ENCODE measurements at places on chromosomes 1 and 21.
A peak's percentile ranks its signal among the peaks of the same experiment; 100 is the strongest.

GRCh38 chr1:117821774-117822482 is 107.5 kb downstream of the GDAP2 start:
- DNase-seq: no peak

GRCh38 chr1:9289711-9290485 is 2.8 kb upstream of the SPSB1 start:
- DNase-seq: peak; percentile 9

DNA sequence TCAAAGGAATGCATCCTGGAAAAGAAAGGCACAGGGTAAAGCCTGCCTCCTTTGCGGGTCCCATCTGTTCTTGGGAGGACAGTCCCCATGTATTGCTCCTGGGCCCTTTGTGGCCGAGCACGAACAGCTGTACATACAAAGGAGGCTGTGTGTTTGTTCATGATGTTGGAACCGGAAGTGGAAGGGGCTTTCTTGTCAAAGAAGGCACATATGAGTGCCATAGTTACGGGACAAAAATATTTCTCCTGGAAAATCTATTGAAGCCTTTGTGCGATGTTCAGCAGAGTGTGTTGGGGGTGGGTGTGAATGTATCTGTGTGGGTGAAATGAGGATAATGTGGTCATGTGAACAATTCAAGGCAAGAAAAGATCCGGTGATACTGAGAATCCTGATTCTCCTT is 297.6 kb downstream of the DISC1 start:
- no peak for DNase-seq

DNA sequence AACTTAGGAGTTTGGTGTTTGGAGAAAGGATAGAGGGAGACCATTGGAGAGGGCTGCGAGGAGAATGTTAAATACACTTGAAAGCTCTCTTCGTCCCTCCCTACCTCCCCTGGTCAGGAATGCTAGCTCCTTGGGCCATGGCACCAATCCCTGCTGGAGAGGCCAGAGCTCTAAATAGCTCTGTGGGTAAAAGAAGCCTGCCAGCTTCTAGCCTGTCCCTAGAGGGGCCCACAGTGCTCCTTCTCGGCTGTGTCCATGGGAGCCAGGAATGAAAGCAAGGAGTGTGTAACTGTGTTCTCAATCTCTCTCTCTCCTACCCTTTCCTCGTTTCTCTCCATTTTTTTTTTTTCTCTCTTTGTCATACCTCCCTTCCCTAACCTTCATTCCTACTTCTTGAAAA is at the start of gene CCDC190:
Gene CCDC190 (minus strand): TSS at position 75 of the 400 bp plus-strand sequence. CDS start 1,529 bp downstream, outside the sequence.
- no peak for DNase-seq

GRCh38 chr1:110135246-110135645 is 15.0 kb upstream of the SLC6A17 start:
- no peak for DNase-seq

GRCh38 chr1:30284226-30284625 is 439.2 kb downstream of the MATN1 start:
- no peak for DNase-seq

- DNase-seq: no peak
Observed at GRCh38 chr1:20956272-20956671, 169.2 kb upstream of the HP1BP3 start.

DNA sequence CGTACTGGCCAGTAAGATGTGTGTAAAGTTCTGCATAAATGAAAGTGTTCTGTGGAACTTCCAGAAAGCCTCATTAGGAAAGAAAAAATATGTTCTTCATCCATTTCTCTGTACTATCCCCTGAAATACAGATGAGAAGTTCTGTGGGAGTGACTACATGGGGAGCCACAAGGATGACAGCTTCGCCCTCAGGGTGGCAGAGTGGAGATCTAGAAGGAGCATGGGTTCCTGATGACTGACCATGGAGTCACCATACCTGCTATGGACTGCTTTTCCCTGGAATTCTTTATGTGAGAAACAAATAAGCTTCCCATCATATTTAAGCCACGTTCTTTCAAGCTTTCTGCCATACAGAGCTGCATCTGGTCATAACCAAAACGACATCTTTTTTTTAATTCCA is 113.9 kb upstream of the RGS1 start:
- DNase-seq: no peak

DNA sequence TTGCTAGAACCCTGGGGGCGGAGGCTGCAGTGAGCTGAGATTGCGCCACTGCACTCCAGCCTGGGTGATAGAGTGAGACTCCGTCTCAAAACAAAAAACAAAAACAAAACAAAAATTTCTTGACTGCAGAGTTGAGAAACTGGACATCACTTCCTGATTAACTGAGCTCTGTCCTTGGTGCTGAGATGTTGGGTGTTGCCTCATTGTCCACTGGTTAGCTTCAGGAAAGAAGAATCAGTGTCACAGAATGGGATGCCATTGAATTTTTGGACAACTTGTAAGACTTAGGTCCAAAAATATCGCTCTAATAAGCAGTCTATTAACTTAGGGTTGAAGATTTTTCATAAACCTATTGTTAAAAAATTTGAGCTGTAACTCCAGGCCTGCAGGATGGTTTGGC is 23.8 kb upstream of the KCNA10 start:
- DNase-seq: no peak

GRCh38 chr1:10257851-10258250 is 47.5 kb downstream of the KIF1B start:
- DNase-seq: no peak

DNA sequence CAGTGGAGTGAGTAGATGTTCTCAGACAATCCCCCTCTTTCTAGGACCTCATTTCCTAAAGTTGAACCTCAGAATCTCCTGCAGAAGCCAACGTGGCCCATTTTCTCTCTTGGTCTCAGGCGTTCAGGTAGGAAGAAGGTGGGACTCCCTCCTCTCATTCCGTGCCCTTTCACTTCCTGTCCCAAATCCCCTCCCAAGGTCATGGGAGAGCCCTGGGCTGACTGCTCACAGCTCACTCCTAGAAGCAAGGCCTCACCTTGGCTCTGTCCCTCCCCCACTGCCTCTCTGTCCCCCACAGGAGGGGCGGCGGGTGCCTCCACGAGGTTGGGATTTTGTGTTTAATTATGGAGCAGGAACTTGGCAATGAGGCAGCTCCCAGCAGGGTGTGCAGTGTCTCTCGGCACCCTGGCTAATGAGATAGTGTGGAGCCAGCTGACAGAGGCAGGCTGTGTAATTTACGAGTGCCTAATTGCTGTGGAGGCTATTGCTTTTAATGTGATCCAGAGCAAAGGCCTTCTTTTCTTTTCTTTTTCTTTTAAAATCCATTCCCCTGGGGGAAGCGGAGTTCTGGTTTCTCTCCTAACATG is 9.1 kb upstream of the CDK18 start:
- DNase-seq: no peak

DNA sequence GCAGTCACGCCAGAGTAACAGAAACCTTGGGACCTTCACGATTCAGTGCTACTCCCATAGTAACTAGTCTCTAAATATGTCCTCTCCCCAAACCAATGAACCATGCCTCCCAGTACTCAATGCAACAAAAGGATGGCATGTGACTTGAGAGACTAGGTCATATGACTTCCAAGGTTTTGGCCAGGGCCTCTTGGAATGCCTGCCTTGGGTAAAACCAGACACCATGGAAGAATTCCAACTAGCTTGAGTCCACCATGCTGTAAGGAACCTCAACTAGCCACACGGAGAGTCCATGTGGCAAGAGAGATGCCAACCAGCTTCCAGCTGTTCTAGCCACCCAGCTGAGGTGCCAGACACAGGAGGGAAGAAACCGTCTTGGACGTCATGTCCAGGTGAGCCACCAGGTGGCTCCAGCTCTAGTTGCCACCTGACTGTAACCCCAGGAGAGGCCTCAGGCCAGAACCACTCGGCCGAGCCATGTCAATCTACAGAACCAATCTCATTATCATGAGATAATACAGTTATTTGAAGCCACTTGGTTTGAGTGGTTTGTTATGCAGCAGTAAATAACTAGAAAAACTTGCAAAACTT is 115.0 kb downstream of the SYF2 start:
- DNase-seq: no peak

DNA sequence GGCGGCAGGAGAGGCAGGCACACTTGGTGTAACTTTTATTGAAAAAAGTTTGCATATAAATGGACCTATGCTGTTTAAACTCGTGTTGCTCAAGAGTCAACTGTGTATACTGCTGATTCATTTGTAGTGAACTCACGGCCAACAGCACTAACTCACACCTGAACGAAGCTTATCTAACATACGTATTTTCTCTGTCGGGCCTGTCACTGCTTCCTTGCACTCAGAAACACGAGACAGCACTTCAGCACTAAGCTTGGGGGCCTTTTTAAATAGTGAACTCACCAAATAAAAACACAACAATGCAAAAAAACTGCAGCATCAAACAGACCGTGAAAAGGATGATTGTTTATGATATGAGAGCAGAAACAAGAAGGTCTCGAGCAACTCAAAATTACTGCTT is 58.9 kb upstream of the NEK2 start:
- no peak for DNase-seq

DNA sequence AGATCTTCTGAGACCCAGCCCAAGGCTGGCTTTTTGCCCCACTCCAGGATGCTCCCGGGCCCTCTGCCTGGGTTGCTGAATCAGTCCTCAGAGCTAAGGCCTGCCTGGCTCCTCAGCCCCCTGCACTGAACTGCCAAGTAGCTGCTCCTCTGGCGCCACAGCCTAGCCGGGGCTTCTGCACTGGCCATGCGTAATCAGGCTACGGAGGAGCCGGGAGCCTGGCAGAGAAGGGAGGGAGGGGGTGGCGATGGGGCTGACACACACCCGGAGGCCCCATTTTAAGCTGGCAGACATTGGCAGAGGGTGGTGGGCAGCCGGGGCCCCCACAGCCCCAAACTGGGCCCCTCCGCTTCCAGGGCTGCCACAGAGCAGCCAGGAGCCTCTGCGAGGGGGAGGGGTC is 38.7 kb downstream of the ALPL start:
- DNase-seq: no peak

GRCh38 chr21:25999921-26000582 is 170.5 kb downstream of the APP start:
- DNase-seq: no peak

All from activated naive CD4-positive, alpha-beta T cell (primary cell).